C1 segment of cervical spinal cord (tissue), 14 donors: ENCODE measurements at places on chromosomes 11 and 22.

DNA sequence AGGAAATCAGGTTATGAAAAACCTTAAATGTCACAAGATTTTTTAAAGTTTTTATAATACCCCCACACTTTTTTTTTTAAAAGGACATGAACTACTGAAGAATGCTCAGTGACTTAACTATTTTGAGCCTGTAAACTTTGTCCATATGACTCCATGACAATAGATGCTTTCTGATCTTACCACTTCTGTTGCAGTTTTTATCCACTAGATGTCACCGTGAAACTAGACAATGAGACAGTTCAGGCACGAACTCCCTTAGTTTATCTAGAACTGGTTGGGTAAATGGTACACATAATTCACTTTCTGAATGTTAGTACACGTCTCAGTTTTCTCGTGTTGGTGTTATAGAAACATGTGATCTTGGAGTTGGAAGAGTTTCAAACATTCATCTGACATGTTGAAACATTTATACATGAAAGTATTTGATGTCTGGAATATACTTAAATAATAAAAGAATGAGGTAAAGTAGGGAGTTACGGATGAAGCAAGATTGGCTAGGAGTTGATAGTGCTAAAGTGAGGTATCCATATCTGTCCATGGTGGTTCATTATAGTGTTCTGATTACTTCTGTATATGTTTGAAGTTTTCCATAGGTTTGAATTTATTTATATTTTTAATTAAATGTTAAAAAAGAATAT, 8.1 kb downstream of the CCDC15 start:
- DNase-seq = no peak

DNA sequence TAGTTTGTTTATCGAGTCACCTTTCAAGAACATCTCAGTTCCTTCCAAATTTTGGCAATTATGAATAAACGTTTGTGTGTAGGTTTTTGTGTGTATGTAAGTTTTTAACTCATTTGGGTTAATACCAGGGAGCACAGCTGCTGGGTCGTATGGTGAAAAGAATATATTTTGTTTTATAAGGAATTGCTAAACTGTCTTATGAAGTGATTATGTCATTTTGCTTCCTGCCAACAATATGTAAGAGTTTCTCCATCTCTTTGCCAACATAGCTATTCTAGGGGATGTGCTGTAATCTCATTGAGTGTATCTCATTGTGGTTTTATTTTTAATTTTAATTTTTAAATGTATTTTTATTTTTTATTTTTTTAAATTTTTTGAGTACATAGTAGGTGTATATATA, 27.3 kb downstream of the BCL2L13 start:
- no peak for DNase-seq

- no peak for DNase-seq
Observed at GRCh38 chr11:57348636-57349313, 10.6 kb downstream of the P2RX3 start.

DNA sequence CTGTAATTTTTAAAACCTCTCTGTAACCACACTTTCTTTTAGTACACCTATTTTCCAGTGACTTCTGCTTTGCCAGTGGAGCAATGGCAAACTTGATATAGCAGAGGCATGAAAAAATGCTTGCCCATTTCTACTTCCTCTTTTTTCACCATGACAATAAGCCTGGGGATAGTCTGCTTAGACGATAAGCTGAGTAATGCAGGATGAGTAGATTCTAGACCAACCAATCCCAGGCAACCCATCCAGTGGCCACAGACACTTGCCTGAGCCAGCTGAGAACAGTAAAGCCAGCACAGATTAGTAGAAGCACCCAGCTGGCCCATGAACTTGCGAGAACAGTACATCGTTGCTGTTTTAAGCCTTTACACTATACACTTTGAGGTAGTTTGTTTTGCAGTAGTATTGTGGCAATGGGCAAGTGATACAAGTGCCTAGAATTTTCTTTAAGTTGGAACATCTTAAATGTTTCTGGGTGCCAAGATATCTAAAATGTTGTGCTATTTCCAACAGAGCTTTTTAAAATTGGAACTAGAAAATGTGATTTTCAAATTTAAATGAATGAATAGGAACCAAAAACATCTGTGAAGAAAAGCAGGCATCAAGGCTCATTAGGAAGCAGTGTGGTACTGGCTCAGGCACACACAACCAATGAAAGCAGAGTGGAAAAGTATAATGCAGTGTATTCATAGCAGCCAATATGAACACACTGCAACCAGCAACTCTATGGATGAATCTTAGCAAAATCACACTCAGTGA, 37.7 kb downstream of the DDI1 start:
- DNase-seq = no peak

DNA sequence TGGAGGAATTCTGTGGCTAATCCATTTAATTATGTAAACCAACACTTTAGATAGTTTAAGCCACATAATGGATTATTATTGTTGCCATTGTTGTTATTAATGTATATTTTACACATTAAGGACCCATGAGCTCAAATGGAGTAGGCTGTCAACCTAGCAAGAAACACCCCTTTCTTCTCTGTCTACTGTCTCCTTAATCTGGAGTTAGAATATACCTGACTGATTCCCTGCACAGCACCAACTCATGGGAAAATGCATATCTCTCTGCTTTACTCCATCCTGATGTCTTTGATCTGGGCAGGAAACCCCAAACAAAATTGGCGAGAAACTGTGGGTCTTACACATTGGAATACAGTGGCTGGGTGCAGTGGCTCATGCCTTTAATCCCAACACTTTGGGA, 24.0 kb upstream of the ME3 start:
- DNase-seq = no peak

GRCh38 chr11:48007677-48008076, 27.3 kb downstream of the PTPRJ start:
- DNase-seq = no peak

DNA sequence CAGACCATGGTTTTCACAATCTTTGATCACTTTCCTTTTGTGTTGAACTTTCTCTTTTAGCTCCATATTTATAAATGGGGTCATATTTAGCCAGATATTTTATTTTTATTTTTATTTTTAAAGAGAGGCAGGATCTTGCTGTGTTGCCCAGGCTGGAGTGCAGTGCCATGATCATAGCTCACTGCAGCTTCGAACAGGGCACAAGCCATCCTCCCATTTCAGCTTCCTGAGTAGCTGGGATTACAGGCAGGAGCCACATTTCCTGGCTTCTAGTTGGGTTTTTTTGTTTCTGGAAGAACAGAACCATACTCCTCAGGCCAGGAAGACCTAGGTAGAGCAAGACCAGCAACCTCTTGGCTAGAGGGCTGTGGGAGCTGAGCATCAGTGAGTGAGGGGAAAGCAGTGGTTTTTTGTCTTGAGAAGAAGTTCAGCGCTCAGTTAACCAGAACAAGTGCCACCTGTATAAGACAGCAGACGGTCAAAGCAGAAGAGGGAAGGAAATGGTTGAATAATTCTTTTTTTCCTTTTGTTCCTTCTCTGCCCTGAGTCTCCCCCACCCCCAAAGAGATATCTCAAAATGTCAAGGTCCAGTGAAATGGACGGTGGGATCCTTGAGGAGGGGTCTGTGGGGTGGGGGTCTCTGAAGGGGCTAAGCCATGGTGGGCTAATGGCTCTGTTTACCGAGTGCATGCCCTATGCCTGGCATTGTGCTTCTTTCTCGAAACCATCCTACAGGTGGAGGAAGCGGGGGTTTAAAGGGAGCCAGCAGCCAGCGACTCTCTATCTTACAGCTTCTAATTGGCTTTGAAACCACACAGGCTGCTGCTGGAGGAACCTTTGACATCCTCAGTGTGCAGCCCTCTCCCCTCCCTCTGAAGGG, 63.0 kb downstream of the PTPRJ start:
- no peak for DNase-seq
